ENCODE measurements at places on chromosomes 7 and 10.

GRCh38 chr10:133191651-133192050, 31.6 kb downstream of the KNDC1 start:
- no peak for DNase-seq

- no peak for DNase-seq
Measured at GRCh38 chr7:66211429-66211828, 6.3 kb downstream of the TPST1 start.

GRCh38 chr10:23448802-23449570, 10.1 kb downstream of the OTUD1 start:
- no peak for DNase-seq

- no peak for DNase-seq
Measured at GRCh38 chr10:89342206-89342958, 14.6 kb downstream of the IFIT3 start.

GRCh38 chr10:88150339-88150738, 286.9 kb downstream of the PTEN start:
- DNase-seq = no peak

DNA sequence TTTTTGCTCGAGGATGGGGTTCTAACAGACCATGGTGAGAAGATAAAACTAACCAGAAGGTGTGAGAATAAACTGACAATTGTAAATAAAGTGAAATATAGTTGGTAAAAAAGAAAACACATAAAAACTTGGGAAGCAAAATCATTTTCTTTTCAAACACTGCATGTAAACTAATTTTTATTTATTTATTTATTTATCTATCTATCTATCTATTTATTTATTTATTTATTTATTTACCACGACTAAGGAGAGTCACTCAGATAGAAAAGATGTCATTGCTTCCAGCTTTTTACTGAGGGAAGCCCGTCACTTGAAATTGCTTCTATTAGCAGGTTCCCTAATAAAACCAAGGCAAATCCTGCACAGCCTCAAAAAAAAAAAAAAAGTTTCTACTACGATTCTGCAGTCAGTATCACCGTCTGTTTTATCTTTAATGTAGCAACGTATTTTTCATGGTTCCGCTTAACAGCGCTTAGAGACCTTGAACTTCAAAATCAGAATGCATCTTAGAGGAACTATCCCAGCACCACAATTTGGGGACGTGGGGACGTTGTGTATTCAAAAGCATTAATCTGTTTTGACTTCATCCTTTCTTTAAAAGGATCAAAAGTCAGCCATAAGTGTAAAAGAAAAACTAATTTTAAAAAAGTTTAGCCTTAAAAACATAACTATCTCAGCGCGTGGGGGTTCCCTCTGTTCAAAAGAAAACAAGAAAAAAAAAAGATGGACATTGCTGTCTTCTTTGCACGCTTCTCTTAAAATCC, 33.3 kb upstream of the EBLN1 start:
- DNase-seq = no peak

- no peak for DNase-seq
Measured at GRCh38 chr10:70559861-70560260, 42.7 kb downstream of the PRF1 start.

GRCh38 chr10:10846504-10846900, 171.2 kb upstream of the CELF2 start:
- DNase-seq = no peak

DNA sequence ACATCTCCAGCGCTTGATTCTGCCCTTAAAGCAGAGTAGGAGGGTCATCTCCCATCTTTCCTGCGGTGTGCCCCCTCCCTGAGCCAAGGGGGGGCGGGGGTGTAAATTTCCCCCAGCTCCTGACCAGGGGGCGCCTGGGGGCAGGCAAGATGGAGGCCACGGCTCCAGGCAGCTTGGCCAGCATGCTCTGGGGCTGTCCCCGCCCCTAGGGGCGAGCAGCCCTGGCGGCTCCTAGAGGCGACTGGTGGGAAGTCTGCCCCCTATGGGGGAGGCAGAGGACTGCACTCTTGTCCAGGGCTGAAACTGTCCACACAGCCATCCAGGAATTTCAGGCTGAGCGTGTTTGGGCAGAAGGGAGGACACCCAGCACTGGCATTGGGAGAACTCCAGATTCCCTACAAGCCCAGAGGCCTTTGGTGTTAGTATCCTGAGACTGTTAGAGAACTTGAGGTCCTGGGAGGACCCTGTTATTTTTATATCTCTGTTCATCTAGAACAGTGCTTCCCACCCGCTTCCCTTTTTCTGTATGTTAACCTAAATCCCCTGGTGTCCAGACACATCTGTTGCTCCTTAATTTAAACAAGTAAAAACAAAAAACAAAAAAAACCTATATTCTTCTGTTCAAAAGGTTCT, 4.6 kb downstream of the STRA8 start:
- no peak for DNase-seq

GRCh38 chr10:112202561-112203241, 19.1 kb upstream of the GPAM start:
- no peak for DNase-seq

GRCh38 chr10:126803394-126803793, 101.8 kb upstream of the DOCK1 start:
- DNase-seq = no peak

GRCh38 chr7:44293561-44294324, 31.7 kb downstream of the CAMK2B start:
- DNase-seq = no peak

DNA sequence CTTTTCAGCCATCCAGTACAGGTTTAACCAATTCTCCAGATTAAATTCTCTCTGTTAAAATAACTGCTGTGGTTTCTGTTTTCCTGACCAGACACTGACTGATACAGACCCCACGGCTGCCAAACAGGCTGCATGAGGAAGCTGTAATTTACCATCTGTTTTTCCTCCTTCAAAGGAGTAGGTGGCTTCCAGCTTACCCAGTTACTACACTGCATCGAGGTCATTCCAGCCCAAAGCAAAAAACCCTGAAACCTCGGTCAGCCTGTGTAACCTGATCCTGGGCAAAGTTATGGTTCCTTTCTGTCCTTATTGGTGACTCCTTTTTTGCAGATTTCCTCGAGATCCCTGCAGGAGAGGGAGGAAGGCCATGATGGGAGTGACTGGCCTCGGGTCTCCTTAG, 27.9 kb upstream of the LOXL4 start:
- no peak for DNase-seq

- no peak for DNase-seq
Measured at GRCh38 chr10:24128066-24128730, 80.7 kb upstream of the KIAA1217 start.

DNA sequence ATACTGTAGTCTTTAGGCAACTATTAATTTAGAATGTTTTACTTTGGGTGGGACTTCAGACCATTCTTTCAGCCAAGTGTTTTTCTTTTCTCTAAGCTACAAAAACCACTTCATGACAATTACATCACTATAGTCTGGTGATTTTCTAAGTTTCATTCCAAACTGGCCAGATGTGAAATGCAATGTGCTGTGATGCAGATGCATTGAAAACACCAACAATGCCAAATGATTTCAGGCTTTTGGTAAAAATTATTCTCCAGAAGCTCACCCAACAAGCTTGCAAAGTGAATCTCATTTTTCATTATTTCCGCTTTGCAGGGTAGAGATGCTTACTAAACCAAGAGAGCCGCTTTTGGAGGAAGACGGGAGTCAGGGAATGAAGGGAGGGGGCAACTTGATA, 118.4 kb upstream of the ANK3 start:
- no peak for DNase-seq

DNA sequence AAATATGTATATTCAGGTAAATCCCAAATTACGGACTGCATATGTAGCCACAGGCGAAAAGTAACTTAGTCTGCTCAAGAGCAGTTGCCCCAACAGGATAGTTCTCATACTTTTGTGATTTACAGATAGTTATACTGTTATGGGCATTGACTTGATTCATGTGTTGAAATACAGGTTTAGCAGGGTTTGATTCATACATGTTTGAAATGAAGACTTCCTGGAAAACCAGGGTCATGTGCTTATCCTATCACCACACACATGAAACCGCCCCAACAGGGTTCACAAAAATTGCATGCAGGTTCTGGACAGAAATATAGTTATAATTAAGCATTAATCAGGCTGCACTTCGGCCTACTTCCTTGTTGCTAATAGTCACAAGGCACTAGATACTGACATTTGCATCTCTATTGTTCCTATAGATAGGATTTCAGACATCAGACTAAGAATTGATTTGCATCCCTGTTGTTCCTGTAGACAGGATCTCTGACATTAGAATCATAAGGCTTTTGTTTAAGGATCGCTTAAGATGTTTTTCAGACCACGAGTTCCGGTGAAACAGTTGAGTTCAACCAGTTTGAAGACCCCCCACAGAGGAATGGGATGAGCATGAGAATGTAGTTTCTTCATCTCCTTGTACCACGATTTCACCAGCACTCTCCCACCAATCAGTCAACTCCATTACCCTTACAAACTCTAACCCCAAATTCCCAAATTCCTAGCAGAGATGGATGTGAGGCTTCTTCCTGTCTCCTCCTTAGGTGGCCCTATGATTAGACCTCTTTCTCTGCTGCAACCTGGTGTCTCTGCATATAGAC, 2.0 kb upstream of the ZNF398 start:
- DNase-seq = no peak

DNA sequence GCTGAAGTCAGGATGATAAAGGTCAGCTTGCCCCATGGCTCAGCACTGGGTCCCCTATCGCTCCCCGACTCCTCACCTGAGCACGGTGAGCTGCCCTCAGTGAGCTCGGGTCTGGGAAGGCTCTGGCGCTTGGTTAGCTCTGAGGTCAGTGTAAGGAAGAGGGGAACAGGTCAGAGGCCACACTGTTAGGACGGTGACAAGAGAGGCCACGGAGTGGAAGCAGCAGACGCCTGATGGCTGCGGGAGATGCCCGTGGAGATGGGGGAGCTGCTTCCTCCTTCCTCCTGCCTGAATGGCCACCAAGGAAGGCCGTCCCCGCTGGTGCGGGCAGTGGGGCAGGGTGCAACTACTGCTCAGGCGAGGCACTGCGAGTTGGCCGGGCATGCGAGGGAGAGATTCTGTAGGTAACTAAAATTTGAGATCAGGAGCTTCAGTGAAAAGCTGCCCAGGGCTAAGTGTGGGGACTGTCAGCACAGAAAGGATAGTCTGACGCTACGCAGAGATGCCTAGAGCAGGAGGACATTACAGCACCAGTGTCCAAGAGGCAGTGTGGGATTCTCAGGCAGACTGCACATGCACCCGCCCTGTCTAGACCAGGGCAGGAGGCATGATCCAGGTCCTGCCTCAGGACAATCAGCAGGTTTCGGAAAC, 231.3 kb upstream of the GRB10 start:
- DNase-seq = no peak

DNA sequence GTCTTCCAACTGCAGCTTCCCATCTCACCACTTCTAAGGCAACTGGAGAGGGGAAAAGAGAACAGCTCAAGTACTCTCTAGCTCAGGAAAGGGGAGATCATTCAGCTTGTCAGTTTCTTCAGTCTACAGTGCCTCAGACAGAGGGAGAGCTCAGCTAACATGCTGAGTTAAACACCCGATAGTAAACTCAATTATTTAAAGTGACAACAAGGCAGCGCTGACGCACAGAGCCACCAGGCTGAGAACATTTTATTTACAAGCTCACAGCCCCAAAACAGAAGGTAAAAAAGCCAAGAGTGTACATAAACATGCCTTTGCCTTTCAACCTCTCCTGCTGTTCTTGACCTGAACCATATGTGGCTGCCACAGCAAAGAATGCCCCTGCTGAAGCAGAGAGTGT, 10.1 kb upstream of the CUZD1 start:
- DNase-seq = no peak

- DNase-seq = no peak
Measured at GRCh38 chr7:107029061-107029763, 15.3 kb upstream of the PRKAR2B start.

DNA sequence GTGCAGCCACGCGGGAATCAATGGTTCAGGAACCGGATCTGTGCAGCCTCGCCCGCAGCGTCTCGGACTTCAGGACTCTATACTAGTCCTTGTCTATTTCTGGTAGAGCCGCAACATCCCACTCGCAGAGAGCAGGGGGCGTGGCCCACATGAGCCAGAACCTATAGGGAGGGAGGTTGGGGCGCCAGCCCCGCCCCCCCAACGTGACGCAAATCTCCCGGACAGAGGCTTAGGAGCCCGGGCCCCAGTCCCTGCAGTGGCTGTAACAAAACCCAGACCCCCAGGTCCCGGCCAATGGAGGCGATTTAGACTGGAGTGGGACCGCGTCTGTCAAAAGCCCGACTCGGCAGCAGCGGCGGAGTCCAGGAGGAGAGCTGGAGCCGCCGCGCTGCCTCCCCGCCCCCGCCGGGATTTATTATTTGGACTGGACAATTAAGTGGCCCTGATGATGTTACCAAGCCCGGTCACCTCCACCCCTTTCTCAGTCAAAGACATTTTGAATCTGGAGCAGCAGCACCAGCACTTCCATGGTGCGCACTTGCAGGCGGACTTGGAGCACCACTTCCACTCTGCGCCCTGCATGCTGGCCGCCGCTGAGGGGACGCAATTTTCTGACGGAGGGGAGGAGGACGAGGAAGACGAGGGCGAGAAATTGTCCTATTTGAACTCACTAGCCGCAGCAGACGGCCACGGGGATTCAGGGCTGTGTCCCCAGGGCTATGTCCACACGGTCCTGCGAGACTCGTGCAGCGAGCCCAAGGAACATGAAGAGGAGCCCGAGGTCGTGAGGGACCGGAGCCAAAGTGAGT, at the start of gene NKX2-3:
NKX2-3 (plus strand) TSS at position 256 of the 809 bp plus-strand sequence; CDS start at position 446, 190 bp downstream.
- no peak for DNase-seq

DNA sequence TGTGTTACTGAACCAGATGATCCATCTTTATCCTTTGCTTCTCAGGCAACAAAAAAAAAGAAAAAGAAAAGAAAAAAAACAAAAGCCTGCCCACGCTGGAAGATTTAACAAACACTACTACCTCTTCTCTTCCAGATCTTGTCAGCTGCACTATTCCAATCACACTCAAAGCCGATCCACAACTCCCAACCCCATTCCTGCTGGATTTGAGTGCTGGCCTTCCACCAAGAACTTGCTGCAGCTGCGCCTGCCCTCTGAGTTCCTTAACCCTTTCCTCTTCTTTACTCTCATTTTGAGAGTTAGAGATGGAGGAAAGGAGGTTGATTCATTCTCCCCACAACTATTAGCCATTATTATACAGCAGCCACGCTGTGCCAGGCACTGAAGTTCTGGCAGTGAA, 16.0 kb upstream of the ITGA8 start:
- no peak for DNase-seq

GRCh38 chr7:128745706-128746105, 6.5 kb downstream of the CALU start:
- no peak for DNase-seq

GRCh38 chr10:3395458-3395861, 222.9 kb upstream of the PITRM1 start:
- DNase-seq = no peak

DNA sequence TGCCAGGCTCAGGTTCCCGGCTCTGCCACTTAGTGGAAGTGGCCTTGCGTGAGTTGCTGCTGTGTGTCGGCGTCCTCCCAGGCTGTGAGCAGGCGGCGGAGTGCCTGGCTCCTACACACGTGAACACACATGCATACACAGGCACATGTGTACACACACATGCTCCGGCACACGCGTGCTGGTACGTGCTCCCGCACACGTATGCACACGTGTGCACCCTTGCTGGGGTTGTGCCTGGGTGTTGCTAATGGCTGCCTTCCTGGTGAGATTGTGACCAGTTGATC, 107.6 kb downstream of the INPP5A start:
- no peak for DNase-seq
